Cardiac ventricle fibroblast (primary cell): ENCODE measurements at places on chromosomes 7 and 10. TPM values are rescaled to one million over a fixed set of nuclear protein-coding genes. Genes with fewer than 3 reads are reported as not detected.

CFAP58 gene
- total RNA-seq = 0.20 TPM in 1 of 2 replicates, not detected in the other

MCU gene
- total RNA-seq = 10.9 and 14.5 TPM in 2 replicates

ZNF804B gene
- not detected in 2 replicates for total RNA-seq

ELAPOR2 gene
- 2.3 and 3.1 TPM in 2 replicates for total RNA-seq

HOXA6 gene
- not detected in 2 replicates for total RNA-seq

USP6NL gene
- total RNA-seq = 7.7 and 7.8 TPM in 2 replicates

SUGCT gene
- total RNA-seq = 2.5 and 4.3 TPM in 2 replicates

TET1 gene
- 3.1 and 3.6 TPM in 2 replicates for total RNA-seq

GRID1 gene
- 0.12 and 0.44 TPM in 2 replicates for total RNA-seq

PDZD7 gene
- 0.06 and 1.4 TPM in 2 replicates for total RNA-seq

TMEM26 gene
- 0.54 and 0.94 TPM in 2 replicates for total RNA-seq

TAS2R4 gene
- total RNA-seq = 0.12 and 0.29 TPM in 2 replicates

CNPY1 gene
- not detected in 2 replicates for total RNA-seq

TCTN3 gene
- 27.2 and 33.6 TPM in 2 replicates for total RNA-seq

STEAP1B gene
- total RNA-seq = 1.1 and 1.8 TPM in 2 replicates

LIPK gene
- not detected in 2 replicates for total RNA-seq

EPHB6 gene
- 42.4 and 74.3 TPM in 2 replicates for total RNA-seq

TAS2R39 gene
- not detected in 2 replicates for total RNA-seq

TYSND1 gene
- 16.2 and 17.1 TPM in 2 replicates for total RNA-seq

HECW1 gene
- not detected in 2 replicates for total RNA-seq

OR2A5 gene
- total RNA-seq = not detected in 2 replicates

HMX2 gene
- not detected in 2 replicates for total RNA-seq

ADCK2 gene
- total RNA-seq = 10.5 and 14.0 TPM in 2 replicates

CPEB3 gene
- 0.75 and 1.7 TPM in 2 replicates for total RNA-seq

SPDYE3 gene
- total RNA-seq = not detected in 2 replicates

FGFBP3 gene
- 0.05 TPM in 1 of 2 replicates, not detected in the other for total RNA-seq

CTAGE6 gene
- 0.05 TPM in 1 of 2 replicates, not detected in the other for total RNA-seq

HIP1 gene
- 5.4 and 6.8 TPM in 2 replicates for total RNA-seq

PSAP gene
- total RNA-seq = 1,503 and 1,504 TPM in 2 replicates

C10orf90 gene
- 0.15 and 2.1 TPM in 2 replicates for total RNA-seq

C10orf67 gene
- total RNA-seq = not detected in 2 replicates

FRMD4A gene
- 21.7 and 22.0 TPM in 2 replicates for total RNA-seq

CALY gene
- total RNA-seq = not detected in 2 replicates

LRRC18 gene
- total RNA-seq = not detected in 2 replicates

RABGEF1 gene
- 16.3 and 19.8 TPM in 2 replicates for total RNA-seq

OR9A2 gene
- not detected in 2 replicates for total RNA-seq
